ENCODE measurements at places on chromosomes 2 and 18.

DNA sequence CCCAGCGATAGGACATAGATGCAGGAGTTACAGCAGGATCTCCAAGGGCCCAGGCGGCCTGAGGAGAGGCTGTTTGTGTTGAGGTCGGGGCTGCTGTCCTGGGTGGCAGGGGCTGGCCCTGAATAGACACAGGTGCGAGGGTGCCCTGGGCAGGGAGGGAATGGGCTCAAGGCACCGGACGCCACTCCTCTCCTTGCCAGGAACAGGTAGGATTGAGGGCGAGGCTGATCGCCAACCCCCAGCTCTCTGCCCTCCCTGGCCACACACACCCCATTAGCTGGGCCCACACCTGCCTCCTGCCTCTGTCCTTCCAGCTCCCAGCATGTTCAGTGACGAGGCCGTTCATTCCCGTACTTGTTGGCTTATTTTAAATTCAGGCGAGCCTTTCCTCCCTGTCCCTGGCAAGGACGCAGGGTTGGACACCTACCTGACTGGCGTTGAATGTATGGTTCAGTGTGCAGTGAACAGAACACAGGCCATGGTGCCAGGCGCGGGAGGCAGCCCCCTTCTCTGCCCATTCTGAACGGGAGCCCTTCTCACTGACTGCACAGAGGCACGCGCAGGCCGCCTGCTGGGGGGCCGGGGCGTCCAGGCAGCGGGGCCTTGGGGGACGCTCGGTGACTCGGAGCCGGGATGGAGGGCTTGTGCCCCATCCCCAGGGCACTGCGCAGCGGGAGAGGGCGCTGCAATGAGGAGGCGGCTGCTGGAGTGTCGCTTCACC lies 41.3 kb upstream of the SNED1 start:
- no peak for DNase-seq

- DNase-seq = no peak
Observed at GRCh38 chr2:84126530-84126929, 332.6 kb downstream of the SUCLG1 start.

DNA sequence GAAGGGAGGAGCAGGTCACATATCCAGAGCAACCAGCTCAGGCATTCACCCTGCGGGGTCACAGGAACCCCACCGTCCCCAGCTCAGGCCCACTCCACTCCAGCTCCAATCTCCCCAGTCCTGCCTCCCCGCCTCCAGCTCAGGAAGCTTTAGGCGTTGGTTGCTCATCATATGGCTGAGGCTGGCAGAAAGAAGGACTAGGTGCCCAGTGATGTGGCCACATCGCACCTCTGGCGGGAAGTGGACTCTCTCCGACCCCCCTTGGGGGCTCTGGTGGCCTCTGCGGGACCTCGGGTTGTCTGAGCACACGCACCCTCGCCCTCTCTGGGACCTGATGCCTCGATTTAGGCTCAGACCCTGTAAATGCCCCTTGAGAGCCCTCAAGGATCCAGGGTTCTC lies 187.7 kb downstream of the ZFP36L2 start:
- DNase-seq = no peak

GRCh38 chr2:234174742-234175141 lies 124.2 kb downstream of the SPP2 start:
- no peak for DNase-seq

DNA sequence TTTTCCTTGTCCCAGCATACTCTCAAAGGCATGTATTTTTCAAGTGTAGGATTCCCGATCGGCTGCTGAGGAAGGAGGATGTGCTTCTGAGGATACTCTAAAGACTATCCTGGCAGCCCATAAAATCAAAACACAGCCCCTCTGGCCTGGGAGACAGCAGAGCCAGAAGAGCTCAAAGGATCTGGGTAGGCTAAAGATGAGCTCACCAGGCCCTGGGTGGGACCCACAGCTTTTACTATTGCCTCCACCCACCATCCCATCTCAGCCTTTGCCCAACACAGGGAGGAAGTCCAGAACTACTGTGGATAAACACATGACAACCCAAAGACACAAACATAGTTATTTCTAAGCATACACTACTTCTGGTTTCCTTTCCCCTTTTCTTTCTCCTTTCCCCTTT lies 79.1 kb upstream of the ZFP36L2 start:
- no peak for DNase-seq

DNA sequence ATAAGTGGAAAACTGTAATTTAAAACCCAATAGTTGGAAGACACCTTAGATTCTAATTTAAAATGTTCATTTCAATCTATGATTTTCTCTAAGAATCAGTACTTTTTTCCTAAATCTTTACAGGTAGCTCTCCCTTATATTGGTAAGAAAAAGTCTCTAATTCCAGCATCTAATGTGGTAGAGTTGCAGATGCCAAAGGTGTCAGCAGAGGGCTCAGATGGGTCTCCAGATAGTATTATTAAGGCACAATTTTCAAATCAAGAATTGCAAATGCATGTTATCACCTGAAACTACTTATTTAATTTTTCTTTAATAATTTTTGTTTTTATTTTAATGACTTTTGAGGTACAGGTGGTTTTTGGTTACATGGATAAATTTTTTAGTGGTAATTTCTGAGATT lies 25.5 kb upstream of the ITGA4 start:
- DNase-seq = no peak

GRCh38 chr2:523698-524270 lies 153.4 kb downstream of the TMEM18 start:
- no peak for DNase-seq

GRCh38 chr2:202269585-202269984 lies 4.0 kb downstream of the NOP58 start:
- no peak for DNase-seq

GRCh38 chr18:6638447-6638846 lies 91.1 kb upstream of the ARHGAP28 start:
- no peak for DNase-seq

GRCh38 chr2:33579227-33579626 lies 19.9 kb downstream of the FAM98A start:
- no peak for DNase-seq

DNA sequence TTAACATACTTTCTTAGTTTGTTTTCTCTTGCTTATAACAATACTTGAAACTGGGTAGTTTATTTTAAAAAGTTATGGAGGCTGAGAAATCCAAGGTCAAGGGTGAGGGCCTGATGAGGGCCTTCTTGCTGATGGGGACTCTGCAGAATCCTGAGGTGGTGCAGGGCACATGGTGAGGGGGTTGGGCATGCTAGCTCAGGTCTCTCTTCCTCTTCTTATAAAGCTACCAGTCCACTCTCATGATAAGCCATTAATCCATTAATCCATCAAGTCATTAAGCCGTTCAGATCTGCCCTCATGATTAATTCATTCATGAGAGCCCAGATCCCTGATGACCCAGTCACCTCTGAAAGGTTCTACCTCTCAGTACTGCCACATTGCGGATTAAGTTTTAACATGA lies 21.4 kb downstream of the ALMS1 start:
- DNase-seq = peak; percentile 36

GRCh38 chr2:37232131-37232933 lies 874 bp downstream of the NDUFAF7 start:
- DNase-seq = peak; percentile 43

- no peak for DNase-seq
Observed at GRCh38 chr2:193743089-193743488, 1548.4 kb upstream of the TMEFF2 start.

DNA sequence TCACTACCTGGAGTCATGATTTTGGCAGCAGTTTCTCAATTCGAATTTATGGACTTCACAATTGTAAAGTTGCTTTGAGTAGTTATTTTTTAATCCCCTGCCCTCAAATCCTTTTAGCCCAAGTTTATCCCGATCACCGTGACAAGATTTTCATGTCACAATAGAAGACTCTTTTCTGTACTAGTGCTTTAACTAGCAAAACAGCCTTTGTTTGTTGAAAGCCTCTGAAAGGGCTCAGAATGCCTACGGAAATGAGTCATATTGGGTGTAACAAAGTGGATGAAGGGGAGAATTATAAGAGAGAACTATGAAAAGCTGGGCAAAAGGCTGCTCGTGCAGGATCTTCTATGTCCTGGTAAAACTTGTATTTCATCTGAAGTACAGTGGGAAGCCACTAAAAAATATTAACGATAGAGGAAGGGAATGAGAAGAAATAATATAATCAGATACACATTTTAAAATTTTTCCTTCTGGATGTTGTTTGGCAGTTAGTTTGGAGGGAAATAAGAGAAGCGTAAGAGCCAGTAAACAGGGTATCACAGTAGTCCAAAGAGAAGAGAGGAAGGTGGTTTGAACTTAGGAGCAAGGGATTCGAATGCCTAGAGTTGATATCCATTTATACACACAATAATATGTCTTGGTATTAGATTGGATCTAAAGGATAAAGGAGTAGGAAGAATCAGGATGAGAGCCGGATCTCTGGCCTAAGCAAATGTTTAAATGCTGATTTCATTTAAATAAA lies 114.9 kb downstream of the GALNT13 start:
- DNase-seq = no peak

DNA sequence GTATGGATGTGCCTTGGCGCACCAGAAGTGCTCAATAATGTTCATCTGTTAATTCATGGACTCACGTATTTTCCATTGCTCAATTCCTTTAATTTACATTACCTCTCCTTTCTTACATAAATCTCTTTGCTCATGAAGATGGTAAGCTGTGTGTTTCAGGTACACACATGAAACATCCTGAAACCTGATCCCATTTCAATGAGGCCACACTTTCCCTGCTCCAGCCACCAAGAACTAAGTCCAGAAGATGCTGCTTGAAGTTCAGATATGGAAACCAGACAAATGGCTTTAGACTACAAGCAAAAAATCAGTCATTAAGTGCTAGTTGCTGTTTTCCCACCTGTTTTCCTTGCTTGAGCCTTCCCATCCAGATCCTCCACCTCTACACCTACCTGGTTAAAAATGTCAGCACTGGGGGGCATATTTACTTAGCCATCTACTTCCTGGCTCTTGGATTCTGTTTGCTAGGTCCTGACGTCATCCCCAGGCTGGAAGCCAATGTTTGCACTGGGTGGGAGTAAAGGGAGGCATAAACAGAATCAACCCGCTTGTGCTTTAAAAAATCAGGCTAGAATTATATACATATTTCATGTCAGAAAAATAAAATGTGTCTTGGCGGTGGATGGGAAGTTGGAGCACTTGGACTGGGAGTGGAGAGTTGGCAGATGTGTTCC lies 309.7 kb downstream of the OSR1 start:
- DNase-seq = no peak

GRCh38 chr18:48391868-48392267 lies 17.3 kb downstream of the ZBTB7C start:
- no peak for DNase-seq

DNA sequence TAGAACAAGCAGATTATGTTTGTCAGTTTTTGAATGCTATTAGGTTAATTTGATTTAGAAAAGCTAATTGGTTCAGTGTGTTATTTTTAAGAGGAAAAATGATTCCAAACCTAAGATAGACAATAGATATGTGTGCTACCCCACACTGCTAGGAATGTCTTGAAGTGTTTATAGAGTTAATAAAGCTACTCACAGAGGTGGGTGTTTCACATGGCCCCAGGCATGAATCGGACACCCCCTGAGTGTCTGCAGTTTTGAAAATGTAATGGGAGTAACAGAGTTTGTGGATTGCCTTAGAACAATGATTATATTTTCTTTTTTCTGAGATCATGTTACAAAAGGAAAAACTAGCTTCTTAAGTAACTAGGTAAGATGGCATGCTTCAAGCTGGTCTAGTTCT lies 348.3 kb downstream of the ADCYAP1 start:
- DNase-seq = no peak

- DNase-seq = no peak
Observed at GRCh38 chr2:213789940-213790339, 505.7 kb downstream of the SPAG16 start.

DNA sequence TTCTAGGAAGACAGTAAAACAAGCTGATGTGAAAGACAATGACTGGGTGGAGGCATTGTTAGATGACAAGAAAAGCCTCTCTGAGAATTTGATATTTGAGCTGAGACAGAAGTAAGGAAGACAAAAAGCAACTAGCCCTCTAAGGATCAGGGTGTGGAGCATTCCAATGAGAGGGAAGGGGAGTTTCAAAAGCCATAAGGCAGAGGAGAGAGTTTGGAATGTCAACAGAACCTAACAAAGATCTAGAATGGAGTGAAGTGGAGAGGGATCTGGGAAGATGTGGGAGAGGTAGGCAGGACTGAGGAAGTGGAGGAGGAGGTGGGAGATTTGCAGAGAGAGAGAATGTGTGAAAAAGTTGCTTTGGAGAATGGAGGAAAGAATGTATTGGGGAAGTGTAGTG lies 17.3 kb upstream of the ASXL2 start:
- DNase-seq = no peak

- no peak for DNase-seq
Observed at GRCh38 chr2:165594935-165595255, 125.4 kb downstream of the CSRNP3 start.

- no peak for DNase-seq
Observed at GRCh38 chr18:22844190-22844589, 88.9 kb upstream of the RBBP8 start.

DNA sequence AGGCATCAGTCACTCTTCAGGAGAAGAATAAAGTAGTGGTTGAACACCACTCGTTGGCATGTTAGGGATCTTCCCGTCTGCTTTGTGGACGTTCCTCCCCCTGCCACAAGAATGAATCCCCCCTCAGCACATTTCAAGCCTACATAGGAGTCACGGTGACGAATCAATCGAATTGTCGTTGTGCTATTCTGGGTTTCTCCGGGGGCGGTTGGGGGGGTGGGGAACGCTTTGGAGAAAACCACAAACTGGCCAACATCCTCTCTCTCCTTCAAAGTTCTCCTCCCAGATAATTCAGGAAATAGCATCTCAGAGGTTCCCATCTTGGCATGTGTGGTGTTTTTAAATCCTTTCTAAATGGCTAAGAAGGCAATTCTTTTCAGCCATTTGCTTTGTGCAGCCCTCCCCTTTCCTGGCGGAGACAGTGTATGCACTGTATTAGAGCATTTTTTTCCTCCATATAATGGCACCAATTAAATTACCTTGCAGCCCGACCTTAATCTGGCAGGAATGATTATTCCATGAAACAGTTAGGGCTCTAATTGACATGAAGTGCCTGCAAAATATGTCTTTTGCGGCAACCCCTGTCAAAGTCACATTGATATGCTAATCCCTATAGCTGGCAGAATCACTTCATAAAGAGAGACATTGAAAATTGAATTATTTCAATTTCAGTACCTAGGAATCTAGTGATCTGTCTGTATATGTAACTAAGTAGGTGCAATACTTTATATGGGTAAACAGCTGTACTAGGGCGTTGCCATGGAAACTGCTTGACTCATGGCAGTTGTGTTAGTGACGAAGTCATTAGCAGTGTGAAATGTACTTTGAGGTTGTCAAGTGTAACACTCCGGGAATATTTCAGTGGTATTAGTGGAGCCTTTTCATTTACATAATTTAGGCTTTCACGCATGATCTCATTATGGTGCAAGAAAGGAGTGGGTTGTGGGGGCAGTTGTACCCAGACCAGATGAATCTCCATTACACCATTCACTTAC lies 323.4 kb upstream of the SLC14A2 start:
- DNase-seq = no peak

DNA sequence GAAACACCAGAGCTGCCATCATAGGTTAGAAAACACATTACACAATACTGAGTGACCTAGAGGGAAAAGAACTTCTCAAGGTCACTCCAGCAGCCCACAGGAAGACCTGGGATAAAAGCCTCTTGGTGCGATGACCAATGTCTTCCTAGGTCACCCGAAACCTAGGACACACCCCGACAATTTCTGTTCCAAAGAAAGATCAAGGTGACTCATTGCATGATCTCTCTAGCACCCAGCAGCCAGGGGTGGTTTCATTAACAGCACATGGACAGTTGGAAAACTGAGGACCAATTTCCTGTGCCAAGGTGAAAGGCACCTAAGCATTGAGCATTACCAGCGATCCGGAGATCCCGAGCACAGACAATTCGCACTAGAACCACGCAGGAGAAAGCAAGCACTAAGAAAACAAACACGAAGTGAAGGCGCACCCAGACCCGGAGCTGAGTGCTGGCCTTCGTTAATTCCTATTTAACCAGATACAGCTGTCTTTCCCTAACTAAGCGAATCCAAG lies 1.5 kb downstream of the CACNB4 start:
- DNase-seq = no peak

All from D341Med (cell line).